ENCODE measurements at places on chromosomes 2 and 18.
A peak's percentile ranks its signal among the peaks of the same experiment; 100 is the strongest.

DNA sequence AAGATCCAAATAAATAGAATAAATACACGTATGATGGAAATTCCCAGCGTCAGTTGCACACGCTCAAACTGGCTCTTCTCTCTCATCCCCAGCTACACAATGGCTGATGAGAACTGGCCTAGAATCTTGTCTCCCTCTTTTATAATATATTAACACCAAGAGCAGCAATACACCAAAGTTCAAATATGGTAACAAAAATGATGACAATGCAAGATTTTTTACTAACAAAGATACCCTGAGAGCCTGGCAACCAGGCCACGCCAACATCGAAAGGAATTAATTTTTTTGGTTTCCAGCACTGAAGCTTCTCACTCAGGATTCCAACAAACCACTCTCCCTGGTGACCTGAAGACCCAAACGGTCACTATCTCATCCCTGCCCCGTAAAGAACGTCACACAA is 302.7 kb upstream of the ID2 start:
- no peak for DNase-seq

GRCh38 chr2:69816923-69817542 is 12.4 kb upstream of the GMCL1 start:
- peak; percentile 69 for DNase-seq

GRCh38 chr2:219782737-219783348 is 155.4 kb downstream of the SLC4A3 start:
- no peak for DNase-seq

GRCh38 chr2:79855264-79856006 is 342.6 kb downstream of the CTNNA2 start:
- DNase-seq = no peak

GRCh38 chr2:88810017-88810416 is 118.5 kb downstream of the RPIA start:
- no peak for DNase-seq
